Activated CD8-positive, alpha-beta memory T cell treated with anti-CD3 and anti-CD28 coated beads for 36 hours (primary cell): ENCODE measurements at places on chromosomes 3 and 15. TPM values are rescaled to one million over a fixed set of nuclear protein-coding genes. Genes with fewer than 3 reads are reported as not detected.

NUDT16 gene
- 8.4 TPM for total RNA-seq

PIGZ gene
- total RNA-seq, result 0.51 TPM

ASB7 gene
- total RNA-seq, result 16.4 TPM

A4GNT gene
- total RNA-seq, result not detected

KNG1 gene
- total RNA-seq, result not detected

OR5K2 gene
- not detected for total RNA-seq

RTP4 gene
- 1.9 TPM for total RNA-seq

LMAN1L gene
- not detected for total RNA-seq

GOLGA8G gene
- not detected for total RNA-seq

FAM81A gene
- total RNA-seq, result 1.9 TPM

ZNF860 gene
- total RNA-seq, result 0.13 TPM

AQP9 gene
- total RNA-seq, result not detected

TICRR gene
- total RNA-seq, result 18.7 TPM

ACSBG1 gene
- total RNA-seq, result not detected

CKMT1B gene
- 0.25 TPM for total RNA-seq

UTS2B gene
- total RNA-seq, result not detected

PPARG gene
- 0.80 TPM for total RNA-seq

GP5 gene
- total RNA-seq, result 0.08 TPM

PRSS50 gene
- total RNA-seq, result not detected

SST gene
- total RNA-seq, result not detected

GOLGA6L9 gene
- 1.7 TPM for total RNA-seq

ISLR gene
- total RNA-seq, result not detected

RBPMS2 gene
- total RNA-seq, result not detected

BMF gene
- total RNA-seq, result 7.7 TPM

CLRN1 gene
- not detected for total RNA-seq

ANKRD63 gene
- total RNA-seq, result not detected

ZNF770 gene
- total RNA-seq, result 65.8 TPM

DPH3 gene
- 32.2 TPM for total RNA-seq

MED12L gene
- 1.8 TPM for total RNA-seq

CYP1A2 gene
- total RNA-seq, result not detected

TBL1XR1 gene
- total RNA-seq, result 208 TPM

SLITRK3 gene
- not detected for total RNA-seq

ROBO2 gene
- total RNA-seq, result not detected

GOLGA8O gene
- total RNA-seq, result 0.34 TPM

NKIRAS1 gene
- total RNA-seq, result 6.1 TPM

USP13 gene
- 12.9 TPM for total RNA-seq

DIS3L gene
- 26.4 TPM for total RNA-seq

UCN2 gene
- total RNA-seq, result not detected

SLC28A1 gene
- total RNA-seq, result not detected

MYH15 gene
- total RNA-seq, result 0.11 TPM

ARHGEF26 gene
- not detected for total RNA-seq

PSMA4 gene
- 238 TPM for total RNA-seq

GOLGA8A gene
- total RNA-seq, result 146 TPM
